ENCODE measurements at places on chromosomes 4 and X.
A peak's percentile ranks its signal among the peaks of the same experiment; 100 is the strongest.

- no peak for DNase-seq
Observed at GRCh38 chr4:58732973-58733372, 1622.8 kb upstream of the IGFBP7 start.

- DNase-seq, result no peak
Observed at GRCh38 chr4:27442146-27442545, 581.5 kb downstream of the STIM2 start.

GRCh38 chr4:74658116-74658515, 136.2 kb downstream of the BTC start:
- DNase-seq, result no peak

DNA sequence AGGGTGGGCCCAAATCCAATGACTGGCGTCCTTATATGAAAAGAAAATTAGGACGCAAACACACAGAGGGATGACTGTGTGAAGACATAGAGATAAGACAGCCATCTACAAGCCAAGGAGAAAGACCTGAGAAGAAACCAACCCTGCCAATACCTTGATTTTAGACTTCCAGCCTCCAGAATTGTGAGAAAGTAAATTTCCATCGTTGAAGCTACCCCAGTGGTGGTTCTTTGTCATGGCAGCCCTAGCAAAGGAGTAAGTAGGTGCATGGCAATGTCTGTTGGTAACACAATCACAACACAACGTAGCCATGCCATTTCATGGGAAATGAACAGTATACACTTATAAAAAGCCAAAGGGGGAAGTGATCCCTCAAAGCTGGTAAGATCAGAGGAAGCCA, 25.3 kb downstream of the SMIM20 start:
- no peak for DNase-seq

DNA sequence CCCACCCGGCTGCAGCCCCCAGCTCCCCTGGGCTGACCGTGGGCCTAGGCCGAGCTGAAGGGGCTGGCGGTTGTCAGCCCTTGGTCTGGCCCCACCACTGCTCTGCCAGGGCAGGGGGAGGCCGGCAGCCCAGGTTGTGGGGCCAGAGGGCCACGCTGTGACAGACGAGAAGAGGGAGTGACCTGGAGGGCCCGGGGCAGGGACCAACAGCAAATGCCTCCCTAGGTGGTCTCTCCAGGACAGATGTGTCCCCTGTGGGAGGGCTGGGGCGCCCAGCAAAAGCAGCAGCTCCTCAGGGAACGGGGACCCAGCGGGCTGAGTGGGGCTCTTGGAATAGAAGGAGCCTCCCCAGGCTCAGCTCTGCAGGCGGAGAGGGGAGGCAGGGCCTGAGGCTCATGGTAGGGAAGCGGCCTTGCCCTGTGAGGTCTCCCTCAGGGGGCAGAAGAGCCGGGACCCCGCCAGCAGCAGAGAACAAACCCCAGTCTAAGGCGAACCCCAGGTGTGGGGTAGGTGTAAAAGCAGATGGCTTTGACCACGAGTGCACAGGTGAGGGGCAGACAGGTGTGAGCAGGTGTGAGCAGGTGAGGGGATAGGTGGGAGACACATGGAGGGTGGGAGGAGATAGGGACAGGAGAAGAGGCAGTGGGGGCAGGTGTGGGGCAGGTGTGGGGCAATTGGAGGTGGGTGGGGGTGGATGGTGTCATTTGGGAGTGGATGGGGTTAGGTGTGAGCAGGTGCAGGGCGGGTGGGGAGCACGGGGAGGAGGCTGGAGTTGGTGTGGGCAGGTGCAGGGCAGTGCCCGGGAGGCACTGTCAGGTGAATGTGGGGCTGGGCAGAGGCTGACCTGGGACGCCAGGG, 34.1 kb upstream of the SPON2 start:
- no peak for DNase-seq

DNA sequence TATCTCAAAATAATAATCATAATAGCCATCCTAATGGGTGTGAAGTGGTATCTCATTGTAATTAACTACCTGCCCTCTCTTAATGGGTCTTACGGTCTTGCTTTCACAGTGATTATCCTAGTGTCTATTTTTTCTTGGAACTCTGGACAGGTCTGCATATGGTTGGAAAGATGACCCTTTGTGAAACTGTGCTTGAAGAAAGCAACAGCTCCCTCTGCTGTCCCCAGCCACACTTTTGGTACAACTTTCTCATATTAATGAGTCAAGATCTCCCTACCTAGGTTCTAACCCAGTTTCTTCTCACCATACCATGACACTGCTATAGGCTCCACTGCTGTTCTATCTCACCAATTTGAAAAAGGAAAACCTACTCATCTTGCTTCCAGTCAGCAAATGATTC, 2.4 kb downstream of the TFDP3 start:
- DNase-seq, result no peak

- no peak for DNase-seq
Observed at GRCh38 chr4:113885291-113885690, 94.2 kb downstream of the ARSJ start.

DNA sequence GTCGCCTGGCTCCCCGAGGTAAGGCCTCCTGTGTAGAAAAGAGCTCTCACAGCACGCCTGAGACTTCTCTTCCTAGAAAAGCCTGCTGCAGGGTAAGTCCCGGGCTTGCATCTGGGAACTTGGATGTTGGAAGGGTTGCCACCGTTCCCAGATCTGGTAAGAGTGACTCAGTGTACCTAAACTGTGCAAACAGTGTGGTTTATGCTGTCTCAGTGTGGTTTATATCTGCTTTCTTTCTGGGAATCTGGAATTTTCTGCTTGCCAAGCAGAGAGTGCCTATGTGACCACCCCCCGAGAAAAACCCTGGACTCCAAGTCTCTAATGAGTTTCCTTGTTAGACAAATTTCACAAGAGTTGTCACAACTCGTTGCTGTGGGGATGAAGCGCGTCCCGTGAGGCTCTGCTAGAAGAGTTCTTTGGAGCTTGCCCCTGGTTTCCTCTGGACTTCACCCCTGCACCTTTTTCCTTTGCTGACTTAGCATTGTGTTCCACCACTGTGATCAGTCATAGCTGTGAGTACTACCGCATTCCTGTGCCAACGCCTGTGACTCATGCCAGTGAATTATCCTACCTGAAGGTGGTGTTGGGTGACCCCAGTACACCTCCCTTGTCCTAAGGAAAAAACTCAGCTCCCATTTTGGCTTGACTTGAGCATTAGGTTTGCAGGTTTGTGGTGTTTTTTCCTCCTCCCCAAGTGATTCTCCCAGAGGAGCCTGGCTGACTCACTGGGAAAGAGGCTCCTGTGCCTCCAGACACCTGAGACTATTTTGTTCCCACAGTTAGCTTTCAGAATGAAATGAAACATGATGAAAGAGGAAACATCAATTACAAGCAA, 14.5 kb downstream of the SLC2A9 start:
- DNase-seq, result no peak

GRCh38 chrX:31356275-31357212, 284.7 kb upstream of the FTHL17 start:
- no peak for DNase-seq

GRCh38 chr4:56540826-56541225, 35.2 kb downstream of the ARL9 start:
- no peak for DNase-seq

DNA sequence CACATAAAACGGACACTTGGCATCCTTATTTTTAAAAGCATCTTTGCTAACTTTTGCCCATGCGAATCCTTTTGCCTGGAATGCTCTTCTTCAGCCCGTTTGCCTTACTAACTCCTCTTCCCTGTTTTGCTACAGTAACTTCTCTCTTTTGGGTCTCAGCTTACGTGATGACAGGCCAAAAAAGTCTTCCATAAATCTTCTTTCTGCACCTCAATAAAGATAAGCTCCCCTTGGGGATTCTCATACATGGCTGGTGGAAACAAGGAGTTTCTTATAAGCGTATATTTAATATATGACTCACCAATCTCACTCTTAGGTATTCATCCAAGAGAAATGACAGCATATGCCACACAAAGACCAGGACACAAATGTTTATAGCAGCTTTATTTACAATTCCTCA, 192.7 kb downstream of the RCHY1 start:
- DNase-seq, result no peak

DNA sequence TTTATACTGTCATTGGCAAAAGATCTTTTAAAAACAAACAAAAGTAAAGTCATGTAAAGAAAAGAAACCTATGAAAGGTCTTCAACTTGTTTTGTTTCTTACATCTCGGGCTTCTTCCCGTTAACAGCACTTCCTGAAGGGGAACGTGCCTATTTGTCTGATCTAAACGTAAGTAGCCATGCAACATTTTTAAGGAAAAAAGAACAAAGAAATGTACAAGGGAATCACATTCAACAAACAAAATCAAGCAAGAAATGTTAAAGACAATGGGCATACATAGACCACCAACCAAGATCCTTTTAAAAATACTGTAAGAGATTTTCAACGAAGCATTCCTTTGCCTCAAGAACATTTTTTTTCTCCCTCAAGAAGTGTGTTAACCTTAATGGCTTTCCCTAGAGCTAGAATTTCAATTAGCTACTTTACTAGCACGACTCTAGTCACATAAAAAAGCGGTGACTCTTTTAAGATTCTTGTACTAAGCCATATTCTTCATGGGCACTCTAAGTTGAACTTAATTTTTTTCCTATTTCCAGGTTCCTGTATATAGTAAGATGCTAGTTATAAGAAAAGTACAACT, 112.0 kb upstream of the TTC29 start:
- no peak for DNase-seq

DNA sequence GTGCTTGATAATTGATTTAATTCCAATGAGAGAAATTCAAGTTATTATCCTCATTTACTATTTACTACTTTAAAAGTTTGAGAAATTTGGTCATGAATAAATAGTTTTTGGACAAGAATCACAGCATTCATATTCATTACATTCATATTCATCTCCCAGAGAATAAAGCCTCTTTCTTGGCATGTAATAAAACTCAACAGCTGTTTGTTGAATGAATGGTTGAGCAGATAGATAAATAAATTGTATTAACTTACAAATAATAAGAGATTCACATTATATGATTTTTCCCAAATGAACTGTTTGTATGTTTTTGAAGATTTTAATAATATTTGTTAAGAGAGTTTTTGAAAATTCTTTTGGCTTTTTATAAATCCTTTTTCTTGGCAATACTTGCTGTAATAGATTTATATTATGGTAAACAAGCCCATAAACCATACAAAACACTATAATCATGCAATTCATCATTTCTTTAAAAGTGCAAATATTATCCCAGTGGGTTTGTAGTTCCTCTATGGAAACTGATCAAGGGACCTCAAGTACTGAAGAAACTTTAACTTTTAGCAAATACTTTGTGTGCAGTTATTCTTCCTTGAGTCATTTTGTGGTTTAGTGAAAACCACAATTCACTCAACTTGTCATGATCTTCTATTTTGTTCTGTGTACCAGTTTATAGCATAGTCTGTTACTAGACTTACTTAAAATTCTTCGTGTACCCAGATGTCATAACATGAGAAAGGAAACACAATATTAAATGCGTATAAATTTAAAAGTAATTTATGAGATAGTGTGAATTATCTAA, 371.8 kb downstream of the ADGRL3 start:
- no peak for DNase-seq

DNA sequence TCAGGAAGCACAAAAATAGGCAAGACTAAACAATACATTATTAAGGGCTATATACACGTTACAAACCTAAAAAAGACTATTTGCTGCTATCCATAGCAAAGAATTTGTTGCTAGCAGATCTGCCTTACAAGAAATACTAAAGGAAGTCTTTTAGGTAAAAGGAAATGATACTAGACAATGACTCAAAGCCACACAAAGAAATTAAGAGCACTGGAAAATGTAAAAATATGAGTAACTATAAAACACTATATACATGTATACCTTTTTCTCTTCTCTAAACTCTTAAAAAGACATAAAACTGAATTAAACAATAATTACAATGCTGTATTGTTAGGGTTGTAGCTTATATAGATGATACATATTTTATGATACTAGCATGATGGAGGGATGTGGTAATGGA, 25.7 kb downstream of the SLC9A7 start:
- no peak for DNase-seq

GRCh38 chrX:67104982-67105757, 438.7 kb upstream of the AR start:
- DNase-seq, result no peak

GRCh38 chr4:53608242-53608641, 17.0 kb upstream of the LNX1 start:
- no peak for DNase-seq

DNA sequence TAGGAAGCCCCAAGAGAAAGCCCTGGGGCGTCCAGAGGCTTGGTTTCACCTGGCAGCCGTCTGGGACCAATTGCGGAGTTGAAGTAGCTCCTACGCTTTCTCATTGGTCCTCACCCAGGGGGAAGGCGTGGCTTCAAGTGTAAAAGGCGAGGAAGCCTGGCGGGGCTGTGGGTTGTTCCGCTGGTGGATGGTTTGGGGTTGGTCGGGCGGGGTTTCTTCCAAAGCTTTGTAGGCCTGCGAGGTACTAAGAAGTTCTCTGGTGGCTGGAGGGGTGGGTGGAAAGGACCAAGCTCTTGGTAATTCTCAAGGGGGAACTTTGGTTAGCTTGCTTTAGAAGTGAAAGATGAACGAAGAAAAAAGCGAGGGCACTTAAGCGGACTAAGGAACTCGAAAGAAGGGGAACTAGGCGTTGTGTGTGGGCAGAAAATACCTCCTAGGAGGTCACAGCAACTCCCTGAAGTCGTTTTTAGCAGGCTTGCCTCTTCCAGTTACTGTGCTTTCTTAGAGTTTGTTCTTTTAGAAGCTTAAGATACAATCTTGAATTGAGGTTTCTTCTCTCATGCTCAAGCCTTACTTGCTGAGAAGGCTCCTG, 36.6 kb downstream of the CCNG2 start:
- no peak for DNase-seq

DNA sequence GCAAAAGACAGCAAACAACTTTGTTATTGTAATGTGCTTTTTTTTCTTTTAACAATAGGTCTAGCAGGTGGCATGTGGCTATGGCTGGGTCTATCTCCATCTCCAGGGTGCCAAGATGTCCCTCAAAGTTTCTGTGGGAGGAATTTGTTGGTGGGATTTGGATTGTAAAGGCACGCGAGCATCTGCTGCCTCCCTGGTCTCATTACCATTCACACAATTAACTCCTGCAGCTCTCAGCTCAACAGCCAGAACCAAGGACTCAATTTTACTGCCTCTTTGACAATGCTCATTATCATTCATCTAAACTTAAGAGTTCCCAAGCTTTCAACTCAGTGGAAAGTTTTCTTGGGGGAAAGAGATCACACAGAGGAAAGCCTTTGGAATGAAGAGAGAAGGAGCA, 10.9 kb upstream of the PCDH18 start:
- no peak for DNase-seq

- DNase-seq, result no peak
Observed at GRCh38 chr4:80206521-80207171, 9.3 kb downstream of the PRDM8 start.

- peak; percentile 41 for DNase-seq
Observed at GRCh38 chr4:128811571-128812441, 2.3 kb downstream of the JADE1 start.

GRCh38 chrX:72083291-72083690, 48.4 kb downstream of the RTL5 start:
- DNase-seq, result no peak

- DNase-seq, result no peak
Observed at GRCh38 chr4:172830295-172830764, 338.3 kb upstream of the GALNT7 start.

DNA sequence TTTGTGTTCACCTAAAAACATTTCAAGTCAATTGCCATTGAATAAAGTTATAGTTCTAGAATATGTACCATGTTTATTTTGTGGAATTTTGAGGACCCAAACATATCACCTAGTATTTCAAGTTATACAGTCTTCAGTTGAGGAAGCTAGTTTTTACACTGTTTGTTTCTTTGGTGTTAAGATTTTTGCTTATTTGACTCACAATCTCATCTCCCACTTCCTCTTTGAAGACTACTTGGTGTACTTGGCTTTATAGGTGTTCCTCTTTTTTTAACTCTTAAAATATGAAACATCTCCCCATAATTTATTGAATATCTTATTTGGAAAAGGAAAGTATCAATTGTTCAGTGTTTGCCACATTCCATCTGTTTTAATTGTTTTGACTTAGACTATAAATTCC, 675.4 kb downstream of the RAPGEF2 start:
- no peak for DNase-seq
